ENCODE measurements at places on chromosomes 5 and 9. TPM values are rescaled to one million over a fixed set of nuclear protein-coding genes. Genes with fewer than 3 reads are reported as not detected.

DNA sequence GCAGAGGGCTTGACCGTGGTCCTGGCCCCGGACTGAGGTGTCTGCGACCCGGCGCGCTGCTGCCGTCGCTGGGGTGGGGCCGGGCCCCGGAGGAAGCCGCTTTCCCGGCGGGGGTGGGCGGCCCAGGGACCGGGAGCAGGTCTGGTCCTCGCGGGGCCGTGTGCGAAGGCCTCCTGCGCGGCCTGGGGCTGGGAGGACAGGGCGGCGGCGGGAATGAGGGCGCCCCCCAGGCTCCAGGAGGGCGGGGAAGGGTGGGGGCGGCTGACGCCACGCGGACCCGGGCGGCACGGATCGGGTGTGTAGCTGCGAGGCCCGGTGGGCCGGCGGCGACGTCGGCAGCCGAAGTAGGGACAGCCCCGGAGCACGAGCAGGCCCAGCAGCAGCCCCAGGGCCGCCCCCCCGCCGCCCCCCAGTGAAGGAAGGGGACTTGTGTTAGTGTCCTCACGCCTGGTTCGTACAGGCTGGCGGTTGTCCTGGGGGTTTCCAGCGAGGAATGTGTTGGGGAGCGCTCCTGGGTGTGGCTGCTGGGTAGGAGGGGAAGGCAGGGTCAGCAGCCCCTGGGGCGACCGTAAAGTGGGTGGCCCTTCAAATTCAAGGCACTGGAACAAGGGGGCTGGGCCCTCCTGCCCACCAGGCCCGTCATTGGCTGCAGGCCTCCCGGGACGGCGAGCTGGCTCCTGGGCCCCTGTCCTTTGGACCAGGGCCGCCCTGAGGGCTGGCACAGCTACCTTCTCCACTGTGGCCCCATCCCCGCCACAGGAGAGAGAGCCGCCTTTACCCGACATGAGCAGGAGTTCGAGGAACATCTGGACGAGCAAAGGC, 597 bp upstream of the TMEM250 start:
- DNase-seq: peak; percentile 13

DNA sequence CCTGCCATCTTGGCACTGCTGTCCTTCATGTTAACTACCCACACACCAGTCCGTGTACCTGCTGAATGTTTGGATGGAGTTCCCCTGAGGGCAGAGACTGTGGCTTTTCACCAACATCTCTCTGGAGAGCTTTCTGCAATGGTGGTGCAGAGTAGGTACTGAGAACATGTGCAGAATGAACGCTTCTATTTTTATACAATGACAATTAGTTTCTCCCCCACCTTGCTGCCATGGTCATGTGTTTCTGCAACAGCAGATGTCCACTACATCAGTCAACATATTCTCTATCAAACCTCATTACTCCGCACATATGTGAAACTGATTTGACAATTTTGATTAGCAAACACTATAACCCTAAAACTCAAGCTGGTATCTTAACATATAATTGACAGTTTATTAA, 14.5 kb downstream of the PTCH1 start:
- no peak for DNase-seq

GRCh38 chr9:92525306-92525705, 10.5 kb downstream of the ECM2 start:
- DNase-seq: peak; percentile 11

DNA sequence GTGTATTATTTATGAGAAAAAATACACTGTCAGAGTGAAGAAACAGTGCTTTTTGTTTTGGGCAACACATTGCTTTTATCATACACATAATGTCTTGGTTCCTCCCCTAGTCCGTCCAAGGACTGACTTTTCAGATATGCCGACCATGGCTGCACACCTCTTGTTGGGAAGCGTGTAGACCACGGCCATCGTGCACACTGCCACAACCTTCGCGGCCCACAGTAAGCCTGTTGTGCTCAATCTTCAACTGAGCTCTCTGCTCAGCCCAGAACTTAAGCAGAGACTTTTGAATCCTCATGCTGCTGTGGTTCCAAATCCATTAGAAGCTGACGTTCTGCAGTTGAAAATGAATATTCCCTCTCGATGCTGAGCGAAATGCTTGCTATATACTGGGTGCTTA, 157.6 kb upstream of the IRX2 start:
- no peak for DNase-seq

DNA sequence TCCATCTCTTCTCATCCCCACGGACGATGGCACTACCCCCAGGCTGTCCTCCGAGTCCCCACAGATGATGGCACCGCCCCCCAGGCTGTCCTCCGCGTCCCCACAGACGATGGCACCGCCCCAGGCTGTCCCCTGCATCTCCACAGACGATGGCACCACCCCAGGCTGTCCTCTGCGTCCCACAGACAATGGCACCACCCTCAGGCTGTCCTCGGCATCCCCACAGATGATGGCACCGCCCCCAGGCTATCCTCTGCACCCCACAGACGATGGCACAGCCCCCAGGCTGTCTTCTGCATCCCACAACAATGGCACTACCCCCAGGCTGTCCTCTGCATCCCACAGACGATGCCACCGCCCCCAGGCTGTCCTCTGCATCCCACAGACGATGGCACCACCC, 57.4 kb upstream of the PTCH1 start:
- DNase-seq: no peak

DNA sequence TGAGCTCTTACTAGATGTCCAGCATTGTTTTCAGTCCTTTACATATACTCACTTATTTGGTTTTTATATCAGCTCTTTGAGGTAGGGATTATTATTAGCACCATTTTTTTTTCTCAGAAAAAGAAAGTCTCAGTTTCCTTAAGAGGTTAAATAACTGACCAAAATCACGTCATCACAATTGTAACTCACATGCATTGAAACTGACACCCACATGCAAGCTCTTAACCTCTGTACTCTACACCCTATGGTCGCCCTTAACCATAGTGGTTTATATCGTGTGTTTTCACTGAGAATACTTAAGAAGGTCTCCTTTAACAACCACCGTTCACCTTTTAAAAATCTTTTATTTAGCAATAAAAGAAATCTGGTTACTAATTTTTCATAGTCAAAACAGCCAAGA, 61.0 kb downstream of the PRDM6 start:
- DNase-seq: no peak

ABO gene
- total RNA-seq: not detected

HRH2 gene
- total RNA-seq: not detected

ADAMTS16 gene
- 1.7 TPM for total RNA-seq

GRCh38 chr5:156295431-156295830, 31.5 kb upstream of the SGCD start:
- no peak for DNase-seq

DNA sequence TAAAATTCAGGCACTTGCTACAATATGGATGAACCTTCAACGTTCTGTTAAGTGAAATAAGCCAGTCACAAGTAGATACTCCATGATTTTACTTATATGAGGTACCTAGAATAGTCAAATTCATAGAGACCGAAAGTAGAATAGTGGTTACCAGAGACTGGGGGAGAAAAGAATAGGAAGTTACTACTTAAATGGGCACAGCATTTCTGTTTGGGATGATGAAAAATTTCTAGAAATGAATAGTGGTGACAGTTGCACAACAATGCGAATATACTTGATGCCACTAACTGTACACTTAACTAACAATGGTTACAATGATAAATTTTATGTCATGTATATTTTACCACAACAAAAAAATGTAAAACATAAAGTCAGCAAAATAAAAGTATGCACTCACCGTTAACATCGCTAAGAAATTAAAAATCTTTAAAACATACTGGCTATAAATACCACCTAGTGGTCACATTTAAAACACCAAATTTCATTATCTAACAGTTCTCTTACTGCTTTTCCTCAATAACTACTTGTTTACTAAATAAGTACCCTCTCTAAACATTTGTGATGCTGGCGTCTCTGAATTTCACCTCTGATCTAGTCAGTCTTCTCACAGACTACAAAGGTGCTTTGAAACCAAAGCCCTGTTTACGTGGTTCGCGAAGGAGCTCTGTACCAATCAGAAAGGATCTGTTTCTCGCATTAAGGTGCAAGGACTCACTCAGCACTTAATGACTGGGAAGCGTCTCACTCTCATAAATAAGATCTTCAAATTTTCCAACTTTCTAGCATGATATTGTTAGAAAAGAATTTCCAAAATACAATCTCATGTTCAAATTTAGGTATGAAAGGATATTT, 22.7 kb downstream of the KIF3A start:
- peak; percentile 39 for DNase-seq

- peak; percentile 84 for DNase-seq
Observed at GRCh38 chr5:73256862-73257261, 83.9 kb downstream of the TMEM174 start.

DNA sequence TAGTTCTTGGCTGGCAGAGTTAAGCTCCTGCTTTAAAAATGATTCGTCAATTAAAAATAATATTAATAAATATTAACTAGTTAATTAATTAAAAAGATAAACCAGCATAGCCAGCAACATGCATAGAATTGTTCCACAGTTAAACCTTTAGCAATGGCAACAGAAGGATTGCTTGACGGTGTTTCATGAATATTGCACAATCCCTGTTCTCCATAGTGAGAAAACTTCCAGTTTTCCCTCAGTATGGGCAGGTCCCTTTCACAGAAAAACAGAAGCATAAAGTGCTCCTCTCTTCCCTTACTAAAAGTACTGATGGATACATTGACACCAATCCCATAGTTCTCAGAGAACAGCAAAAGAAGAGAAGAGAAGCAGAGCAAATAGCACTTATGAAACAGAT, 71.4 kb upstream of the CAST start:
- no peak for DNase-seq

DNA sequence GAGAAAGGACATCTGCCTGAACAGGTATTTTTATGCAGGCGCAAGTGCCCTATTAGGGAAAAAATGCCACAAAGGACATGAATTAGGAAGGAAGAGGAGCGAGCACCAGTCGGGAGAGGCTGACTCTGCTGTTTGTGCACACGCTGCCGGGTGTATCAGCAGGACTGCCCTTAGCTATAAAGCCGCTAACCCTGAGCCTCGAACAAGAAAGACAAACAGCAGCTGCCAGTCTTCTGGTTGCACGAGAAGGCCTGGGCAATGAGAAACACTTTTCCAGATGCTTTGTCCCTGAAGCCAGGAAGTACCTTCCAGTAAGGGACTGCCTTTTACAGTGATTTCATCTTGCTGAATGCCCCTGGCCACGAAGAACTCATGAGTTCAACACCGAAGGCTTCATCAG, 12.6 kb downstream of the QSOX2 start:
- no peak for DNase-seq

GRCh38 chr5:113749334-113749733, 235.8 kb downstream of the YTHDC2 start:
- peak; percentile 7 for DNase-seq

SPINK4 gene
- total RNA-seq: not detected

- DNase-seq: no peak
Observed at GRCh38 chr9:95499847-95500246, 16.9 kb downstream of the PTCH1 start.

DNA sequence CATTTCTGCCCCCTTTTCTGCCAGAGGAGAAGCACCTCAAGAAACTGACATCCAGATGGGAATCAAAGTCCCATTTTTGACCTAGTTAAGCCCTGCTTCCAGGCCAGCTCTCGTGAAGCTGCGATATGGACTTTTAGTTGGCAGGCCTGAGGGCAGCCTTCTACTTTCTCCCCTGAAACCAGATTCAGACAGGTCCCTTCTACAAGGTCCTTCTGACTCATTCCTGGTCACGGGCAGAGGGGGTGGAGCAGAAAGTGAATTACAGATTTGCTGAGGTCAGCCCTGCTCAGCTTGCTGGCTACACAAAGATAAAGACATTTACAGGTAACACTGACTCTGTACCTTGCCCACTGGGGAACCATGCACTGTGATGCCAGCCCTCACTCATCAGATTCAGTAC, 52.8 kb upstream of the TUT7 start:
- peak; percentile 51 for DNase-seq

PCA3 gene
- not detected for total RNA-seq

DNA sequence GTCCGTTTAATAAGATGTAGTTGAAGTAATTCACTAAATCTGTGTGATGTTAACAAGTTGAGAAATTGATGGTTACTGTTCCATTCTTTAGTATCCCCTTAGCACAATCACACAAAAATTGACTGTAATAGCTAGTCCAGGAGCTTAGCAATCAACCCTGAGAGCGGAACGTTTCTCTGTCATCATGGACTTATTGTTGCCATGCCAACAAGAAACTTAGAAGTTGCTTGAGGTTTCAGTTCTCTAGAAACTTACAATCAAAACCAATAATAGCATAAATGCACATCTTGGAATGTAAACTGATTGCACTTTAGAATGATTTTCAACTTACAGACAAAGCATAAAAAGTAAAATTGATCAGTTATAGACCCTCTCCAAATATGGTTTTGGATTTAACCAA, 125.4 kb upstream of the ANKH start:
- DNase-seq: no peak

GRCh38 chr9:21077781-21078180, at the start of gene IFNB1:
Gene IFNB1, minus strand, starts transcription at chr9:21077942. Its CDS starts 73 bp downstream, at chr9:21077869.
- DNase-seq: no peak

DNA sequence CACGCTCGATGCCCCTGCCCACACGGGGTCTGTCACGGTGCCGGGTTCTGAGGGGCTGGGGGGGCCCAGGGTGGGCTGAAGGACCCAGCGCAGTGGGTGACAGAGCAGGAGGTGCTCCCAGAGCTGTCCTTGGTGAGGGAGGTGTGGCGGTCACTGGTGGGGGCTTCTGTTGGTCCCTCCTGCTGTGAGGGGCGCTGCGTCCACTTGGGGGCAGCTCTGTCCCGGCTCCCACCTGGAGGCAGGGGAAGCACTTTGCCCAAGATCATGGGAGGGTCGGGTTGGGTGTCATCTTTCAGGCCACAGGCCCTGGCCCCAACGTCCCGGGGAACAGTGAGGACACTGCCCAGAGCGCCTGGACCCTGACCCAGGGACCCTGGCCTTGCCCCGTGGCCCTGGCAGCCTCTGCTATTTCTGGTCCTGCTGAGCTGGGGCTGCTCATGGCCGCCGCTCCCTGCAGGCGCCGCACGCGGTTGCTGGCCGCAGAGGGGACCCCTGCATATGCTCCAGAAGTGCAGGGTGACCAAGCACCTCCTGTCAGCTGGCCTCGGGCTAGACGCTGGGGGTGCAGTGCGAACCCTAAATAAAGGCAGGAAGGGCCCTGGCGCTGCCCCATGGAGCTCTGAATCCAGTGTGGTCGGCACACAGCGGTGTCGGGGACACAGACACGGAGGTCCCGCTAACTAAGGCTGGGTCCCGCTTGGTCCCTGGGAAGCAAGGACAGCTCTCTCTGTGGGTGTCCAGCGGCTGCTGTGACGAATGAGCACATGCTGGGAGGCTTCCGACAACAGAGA, 11.6 kb upstream of the RNU6ATAC start:
- no peak for DNase-seq

GRCh38 chr5:78985116-78985724, at the start of gene ARSB:
Gene ARSB, minus strand, starts transcription at chr5:78985310. Its CDS starts 62 bp downstream, at chr5:78985248.
- DNase-seq: peak; percentile 17

HTR1A gene
- not detected for total RNA-seq

GRCh38 chr9:82134010-82134409, 145.4 kb downstream of the SPATA31D1 start:
- DNase-seq: peak; percentile 38

Data from PC-3 (cell line).